Skin of body (tissue), 3 donors: ENCODE measurements at places on chromosomes 5 and 9.

DNA sequence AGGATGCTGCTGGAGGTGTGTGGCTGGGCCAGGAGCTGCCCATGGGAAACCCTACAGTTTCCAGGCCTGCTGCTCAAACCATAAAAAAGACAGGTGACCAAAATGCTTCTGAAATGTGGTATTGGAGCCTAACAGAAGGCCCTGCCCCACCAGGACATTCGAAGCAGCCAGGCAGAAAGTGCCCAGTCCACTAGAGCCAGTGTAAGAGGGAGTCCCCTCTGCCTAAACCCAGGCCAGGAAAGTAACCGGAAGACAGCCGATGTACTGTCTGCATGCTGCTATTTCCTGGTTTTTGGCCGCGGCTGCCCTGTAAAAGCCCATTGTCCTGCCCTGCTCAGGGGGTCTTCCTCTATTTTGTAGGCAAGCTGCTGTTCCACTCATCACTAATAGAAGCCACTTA, 150.7 kb upstream of the IRX2 start:
- DNase-seq, result no peak

- peak; percentile 37 for DNase-seq
Measured at GRCh38 chr9:115146581-115147021, 28.6 kb upstream of the TNC start.

DNA sequence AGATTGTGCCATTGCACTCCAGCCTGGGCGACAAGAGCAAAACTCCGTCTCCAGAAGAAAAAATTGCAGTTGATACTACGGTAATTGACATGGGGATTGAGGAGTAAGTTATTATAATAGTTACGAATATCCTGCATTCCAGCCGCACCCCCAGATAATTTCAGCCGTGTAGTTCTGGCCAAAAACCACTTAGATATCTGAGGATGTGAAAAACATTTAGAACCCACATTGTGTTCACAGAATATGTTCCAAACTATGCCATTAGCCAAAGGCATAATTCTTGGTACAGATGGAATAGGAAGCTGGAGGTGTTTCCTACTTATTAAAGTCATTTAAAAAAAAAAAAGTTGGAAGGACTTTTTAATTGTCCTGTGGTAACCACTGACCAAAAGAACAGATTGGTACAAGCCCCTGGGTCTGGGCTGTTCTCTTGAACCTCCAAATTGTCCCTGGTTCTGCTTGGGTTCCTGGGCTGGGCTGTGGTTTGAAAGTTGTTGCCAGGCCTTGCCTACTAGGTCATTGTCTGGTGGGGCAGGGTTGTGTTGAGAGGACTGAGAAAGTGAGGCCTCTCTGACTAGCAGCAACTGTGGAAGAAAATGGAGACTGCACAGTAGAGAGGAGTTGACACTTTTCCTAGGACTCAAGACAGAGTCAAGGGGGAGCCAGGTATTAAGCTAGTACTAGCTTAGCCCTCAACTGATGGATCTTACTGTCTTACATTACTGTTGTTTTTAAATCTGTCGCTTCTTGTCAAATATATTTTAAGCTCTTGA, 198.8 kb downstream of the NR3C1 start:
- DNase-seq, result no peak

DNA sequence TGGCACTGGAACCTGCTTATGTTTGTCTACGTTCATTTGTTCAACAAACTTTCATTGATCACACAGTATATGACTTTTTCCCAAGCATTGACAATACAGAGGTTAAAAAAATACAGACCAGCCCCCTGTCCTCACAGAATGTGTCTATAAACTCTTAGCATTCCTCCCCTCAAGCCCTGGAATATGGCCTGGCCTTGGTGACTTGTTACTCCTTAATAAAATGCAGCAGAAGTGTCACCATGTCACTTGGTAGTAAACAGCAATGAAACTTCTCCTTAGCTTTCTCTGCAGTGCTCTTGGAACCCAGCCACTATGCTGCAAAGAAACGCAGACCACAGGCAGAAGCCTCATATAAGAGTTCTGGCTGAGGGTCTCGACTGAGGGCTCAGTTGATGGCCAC, 19.1 kb upstream of the SLC1A3 start:
- DNase-seq, result no peak

- peak; percentile 53 for DNase-seq
Measured at GRCh38 chr9:13900449-13900848, 413.5 kb downstream of the NFIB start.

GRCh38 chr5:145960166-145960565, 23.8 kb downstream of the SH3RF2 start:
- DNase-seq, result no peak

- no peak for DNase-seq
Measured at GRCh38 chr5:1318659-1319251, 23.9 kb upstream of the TERT start.

GRCh38 chr5:26339576-26339975, 698.8 kb downstream of the CDH9 start:
- no peak for DNase-seq

GRCh38 chr5:55411876-55412275, 104.1 kb downstream of the MTREX start:
- no peak for DNase-seq

GRCh38 chr5:119373449-119373858, 17.6 kb downstream of the TNFAIP8 start:
- no peak for DNase-seq

DNA sequence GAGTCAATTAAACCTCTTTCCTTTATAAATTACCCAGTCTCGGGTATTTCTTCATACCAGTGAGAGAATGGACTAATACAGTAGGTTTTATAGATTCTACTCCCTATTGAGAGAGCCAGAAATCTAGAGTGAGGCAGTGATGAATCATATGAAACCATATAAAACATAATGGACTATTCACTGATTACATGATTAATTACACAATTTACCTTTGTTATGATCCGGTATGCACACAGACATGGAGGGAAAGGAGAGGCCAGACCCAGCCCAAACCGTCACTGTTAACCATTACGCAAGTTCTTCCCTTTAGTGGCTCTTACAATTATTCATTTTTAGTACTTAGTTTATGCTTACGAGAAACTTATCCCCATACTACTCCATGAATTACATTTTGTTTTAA, 205.0 kb downstream of the DNAH5 start:
- DNase-seq, result no peak

DNA sequence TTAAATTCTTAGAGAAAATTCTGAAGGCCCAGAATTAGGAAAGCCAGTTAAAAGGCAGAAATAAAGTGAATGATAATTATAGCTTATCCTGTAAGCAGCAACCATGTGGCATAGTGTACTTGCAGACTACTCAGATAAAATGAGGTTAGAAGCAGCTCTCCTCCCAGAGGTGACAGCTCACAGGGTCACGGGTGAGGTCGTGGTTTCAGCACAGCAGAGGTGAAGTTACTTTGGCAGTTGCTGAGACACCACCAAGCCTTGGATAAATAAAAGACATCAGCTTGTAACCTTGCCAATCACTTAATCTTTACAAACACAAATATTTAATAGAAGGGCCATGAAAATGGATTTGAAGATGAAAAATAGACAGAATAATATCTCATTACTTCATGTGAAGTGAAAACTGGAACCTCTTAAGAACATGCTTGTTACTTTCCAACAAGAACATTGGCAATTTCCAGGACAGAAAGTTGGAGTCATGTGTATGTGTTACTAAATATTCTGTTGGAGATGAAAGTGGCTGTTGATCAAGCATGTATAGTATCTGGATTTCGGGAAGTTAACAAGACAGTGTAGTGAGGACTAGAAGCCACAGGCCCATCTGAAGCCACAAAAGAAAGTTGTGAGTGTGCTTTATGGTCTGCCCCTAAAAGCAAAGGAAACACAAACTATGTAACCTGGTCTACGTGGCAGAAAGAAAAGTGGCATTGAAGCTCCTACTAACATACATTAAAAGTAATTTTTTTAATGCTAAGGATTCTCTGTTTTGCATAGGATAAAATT, 134.4 kb downstream of the ERCC6L2 start:
- no peak for DNase-seq

GRCh38 chr5:31007672-31008071, 185.8 kb upstream of the CDH6 start:
- no peak for DNase-seq

- DNase-seq, result no peak
Measured at GRCh38 chr9:100720922-100721321, 143.0 kb downstream of the CAVIN4 start.

DNA sequence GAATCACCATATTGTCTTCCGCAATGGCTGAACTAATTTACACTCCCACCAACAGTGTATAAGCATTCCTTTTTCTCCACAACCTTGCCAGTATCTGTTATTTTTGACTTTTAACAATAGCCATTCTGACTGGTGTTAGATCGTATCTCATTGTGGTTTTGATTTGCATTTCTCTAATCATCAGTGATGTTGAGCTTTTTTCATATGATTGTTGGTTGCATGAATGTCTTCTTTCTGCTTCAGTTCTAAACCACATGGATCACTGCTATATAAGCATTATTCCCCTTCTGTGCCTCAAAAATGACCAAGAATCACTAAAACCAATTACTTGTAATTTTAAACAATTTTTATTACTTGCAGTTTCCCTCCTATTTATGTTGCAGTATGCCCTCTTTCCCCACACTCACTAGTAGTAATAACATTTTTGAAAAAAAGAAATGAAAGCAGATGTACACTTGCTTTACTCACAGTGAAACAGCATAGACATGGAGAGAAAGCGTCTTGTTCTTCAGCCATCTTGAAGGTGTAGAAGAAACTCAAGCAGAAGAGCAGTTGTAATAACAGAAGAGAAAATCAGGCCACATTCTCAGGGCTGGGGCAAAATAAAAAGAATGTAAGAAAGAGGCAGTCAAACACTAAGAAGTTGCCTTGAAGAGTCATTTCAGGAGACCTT, 4.5 kb upstream of the TMEM252 start:
- DNase-seq, result no peak

- no peak for DNase-seq
Measured at GRCh38 chr9:134385915-134386314, 59.7 kb downstream of the RXRA start.

- no peak for DNase-seq
Measured at GRCh38 chr5:56313004-56313531, 79.9 kb upstream of the ANKRD55 start.
